ENCODE measurements at places on chromosomes 7 and 10.

DNA sequence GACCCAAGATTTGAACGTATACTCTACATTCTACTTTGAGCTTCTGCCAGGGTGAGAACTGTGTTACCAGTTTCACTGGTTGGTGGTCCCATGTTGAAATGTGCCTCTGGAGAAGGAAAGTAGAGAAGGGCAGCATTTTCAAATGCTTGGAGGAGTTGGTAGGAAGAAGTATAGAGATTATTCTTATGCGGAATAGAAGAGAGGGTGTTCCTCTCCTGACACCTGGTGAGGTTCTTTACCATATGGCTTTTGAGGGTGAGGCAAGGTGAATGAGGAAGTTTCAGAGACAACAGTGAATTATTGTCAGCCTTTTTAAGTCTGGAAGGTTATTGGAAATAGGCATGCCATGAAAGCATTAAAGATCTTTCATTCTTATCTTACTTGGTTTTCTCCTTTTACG, 34.3 kb downstream of the R3HCC1L start:
- DNase-seq = no peak

DNA sequence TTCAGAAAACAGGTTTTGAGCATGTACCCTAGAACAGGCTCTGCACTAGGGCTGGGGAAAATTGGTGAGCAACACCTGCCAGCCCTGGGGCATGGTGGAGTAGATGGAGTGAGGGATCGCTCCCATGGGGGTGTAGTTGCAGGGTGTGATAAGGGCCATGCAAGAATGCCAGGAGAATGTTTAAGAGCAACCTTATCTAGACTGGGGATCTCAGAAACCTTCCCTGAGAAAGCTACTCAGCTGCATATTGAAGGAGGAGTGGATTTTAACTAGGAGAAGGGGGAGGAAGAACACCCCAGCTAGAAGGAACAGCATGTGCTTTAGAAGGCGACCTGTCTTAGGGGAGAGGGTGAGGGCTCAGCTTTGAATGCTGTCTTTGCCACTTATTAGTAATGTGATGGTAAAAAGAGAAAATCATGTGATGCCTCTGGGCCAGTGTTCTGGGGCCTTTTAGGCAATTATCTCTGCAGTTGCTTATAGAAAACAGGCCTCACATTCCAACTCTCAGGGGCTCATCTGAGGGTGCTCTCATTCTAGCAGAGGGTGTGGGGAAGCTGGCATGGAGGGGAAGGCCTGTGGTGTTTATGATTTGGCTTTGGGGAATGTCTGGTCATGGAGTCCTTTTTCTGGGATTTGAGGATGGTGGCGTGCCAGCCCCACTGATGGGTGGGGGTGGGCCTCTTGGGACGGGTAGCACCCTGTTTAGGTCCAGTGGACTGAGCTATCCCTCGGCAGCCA, 225.4 kb downstream of the BMPER start:
- DNase-seq = no peak

DNA sequence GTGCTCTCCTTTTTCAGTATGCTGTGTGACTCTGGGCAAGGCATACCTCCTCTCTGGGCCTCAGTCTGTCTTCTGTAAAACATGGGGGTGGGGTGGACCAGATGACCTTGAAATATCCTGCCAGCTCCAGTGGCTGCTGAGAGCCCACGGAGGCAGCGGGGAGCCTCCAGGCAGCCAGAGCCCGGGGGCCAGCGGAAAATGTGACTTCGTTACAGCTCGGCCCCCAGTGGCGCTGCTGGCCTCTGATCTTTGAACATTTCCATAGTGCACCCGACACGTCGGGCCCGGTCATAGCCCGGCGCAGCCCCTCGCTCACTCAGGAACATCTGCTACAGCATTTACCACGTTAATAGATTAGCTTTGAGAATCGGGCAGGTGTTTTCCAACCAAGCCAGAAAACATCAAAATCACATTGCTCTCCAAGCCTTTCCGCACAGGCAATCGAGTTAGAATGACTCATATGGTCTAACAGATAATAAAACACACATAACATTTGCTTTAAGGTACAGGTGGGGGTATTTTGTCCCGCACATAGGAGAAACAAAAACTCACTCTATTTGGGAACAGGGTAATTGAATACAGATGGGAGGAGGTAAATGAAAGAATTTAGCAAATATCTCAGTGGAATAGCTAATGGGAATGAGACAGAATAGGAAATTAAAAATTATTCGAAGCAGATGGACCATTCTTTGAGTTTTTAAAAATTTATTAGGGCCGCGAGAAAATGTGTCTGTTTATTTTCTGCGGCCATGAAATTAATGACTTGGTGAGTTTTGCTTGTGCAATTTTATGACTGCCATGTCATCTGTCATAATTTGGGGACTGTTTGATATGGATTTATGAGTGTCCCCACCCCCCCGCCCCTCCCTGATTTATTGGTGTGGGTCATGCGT, 26.3 kb upstream of the COMTD1 start:
- DNase-seq = no peak

DNA sequence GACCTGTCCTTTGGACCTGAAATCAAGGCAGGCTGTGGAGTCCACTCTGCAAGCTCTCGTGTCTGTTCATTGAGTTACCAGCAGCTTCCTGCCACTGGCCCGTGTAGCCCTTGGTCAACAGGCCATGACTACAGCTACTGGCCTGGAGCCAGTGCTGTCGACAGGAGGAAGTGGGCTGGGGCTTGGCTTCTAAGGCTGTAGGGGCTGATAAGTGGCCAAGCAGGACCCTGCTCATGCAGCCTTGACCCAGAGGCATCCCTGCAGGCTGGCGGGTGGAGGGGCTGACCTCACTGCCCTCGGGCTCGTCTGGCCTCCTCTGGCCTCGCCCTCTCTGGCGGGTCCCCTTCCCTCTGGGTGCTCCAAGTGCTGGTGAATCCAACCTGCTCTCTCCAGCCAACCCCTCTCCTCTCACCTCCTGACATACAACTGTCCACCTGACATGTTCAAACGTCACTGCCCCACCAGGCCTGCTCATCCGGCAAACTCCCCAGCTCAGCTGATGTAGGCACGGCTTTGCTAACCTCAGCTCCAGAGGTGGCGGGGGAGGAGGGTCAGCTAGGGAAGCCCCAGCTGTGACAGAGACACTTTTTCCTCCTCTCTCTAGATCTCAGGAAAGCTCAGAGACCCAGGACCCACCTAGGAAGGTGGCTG, 188.6 kb upstream of the LYZL2 start:
- DNase-seq = no peak

- no peak for DNase-seq
Observed at GRCh38 chr10:127926455-127926854, 19.6 kb downstream of the PTPRE start.

DNA sequence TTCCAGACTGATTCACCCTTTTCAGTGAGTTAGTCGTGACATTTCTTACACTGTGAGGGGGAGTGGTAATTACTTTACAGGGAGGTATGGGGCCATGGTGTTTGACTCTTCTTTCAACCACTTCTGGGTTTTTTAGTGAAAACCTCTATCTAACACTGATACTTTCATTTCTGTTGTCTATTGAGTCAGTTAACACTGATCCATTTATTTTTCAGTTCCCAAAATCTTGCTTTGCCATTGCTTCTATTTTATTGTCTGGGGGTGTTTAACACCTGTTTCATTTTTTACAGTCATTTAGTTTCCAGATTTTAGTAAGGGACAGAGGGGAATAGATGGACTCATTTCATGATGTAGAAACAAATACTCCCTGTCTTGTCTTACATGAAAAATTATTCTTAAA, 61.5 kb downstream of the HELLS start:
- no peak for DNase-seq

- DNase-seq = no peak
Observed at GRCh38 chr7:37366445-37366844, 82.2 kb downstream of the ELMO1 start.

DNA sequence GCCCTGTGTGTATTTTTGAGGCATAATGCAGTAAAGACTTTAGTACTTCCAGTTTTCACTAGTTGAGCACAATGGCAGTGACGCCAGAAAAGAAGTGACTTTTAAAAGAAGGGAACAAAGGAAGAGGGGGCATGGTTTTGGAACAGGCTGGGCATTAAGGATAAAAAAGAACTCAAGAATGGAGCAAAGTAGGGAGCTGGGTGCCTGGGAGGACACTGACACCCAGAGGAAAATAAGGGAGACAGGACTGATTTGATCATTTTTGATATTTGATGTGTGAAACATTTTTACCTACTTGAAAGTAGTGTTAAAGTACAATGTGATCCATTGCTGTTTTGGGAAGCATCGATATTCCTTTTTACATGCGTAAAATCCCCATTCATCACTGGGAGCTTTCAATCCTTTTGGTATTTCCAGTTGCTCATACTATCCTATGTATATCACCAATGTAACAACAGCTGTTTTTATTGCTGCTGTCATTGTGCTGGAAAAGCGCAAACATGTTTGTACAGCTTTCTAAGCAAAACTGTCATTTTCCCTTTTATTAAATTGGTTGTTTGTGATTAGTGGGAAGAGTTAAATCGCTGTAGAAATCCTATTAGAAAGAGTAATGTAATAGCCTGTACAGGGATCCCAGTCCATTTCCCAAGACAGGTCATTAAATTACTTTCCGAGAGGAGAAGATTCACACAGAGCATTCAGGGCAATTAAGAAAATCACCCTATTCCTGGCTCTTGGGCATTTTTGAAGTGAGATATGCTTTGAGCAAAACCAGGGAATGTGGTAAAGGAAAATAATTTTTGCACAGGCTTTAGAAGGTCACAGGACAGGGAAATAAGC, 85.2 kb downstream of the ADAM12 start:
- no peak for DNase-seq

Data from activated CD4-positive, alpha-beta T cell treated with anti-CD3 and anti-CD28 coated beads for 4 hours (primary cell).